Activated CD8-positive, alpha-beta memory T cell treated with anti-CD3 and anti-CD28 coated beads for 24 hours (primary cell): ENCODE measurements at places on chromosomes 3 and 15.

- DNase-seq = no peak
Measured at GRCh38 chr3:176415661-176416295, 781.5 kb downstream of the TBL1XR1 start.

DNA sequence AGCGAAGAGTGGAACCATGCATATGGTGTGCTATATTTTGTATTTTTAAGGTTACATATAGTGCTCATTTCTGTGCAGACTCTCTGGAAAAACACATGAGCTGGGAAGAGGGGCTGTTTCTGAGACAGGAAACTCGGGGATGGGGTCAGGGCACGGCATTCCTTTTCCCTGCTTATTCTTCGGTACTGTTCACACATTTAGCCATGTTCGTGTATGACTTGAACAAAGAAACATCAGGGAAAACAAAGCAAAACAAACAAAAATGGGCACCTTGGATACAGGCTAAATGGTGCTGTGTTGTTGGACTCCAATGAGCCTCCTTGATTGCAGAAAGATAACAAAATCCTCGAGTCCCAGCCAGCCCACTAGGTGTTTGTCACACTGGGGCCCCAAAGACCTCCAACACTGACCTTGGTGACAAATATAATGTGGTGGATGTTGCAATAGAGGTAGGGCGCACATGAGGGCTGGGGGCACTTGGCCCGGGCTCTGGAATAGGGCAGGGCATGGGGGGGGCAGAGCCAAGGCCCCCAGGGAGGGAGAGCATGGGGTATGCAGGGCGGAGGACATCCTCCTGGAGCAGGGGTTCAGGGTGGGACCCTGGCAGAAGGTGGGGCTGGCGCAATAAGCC lies 19.3 kb downstream of the DNASE1L3 start:
- DNase-seq = no peak

DNA sequence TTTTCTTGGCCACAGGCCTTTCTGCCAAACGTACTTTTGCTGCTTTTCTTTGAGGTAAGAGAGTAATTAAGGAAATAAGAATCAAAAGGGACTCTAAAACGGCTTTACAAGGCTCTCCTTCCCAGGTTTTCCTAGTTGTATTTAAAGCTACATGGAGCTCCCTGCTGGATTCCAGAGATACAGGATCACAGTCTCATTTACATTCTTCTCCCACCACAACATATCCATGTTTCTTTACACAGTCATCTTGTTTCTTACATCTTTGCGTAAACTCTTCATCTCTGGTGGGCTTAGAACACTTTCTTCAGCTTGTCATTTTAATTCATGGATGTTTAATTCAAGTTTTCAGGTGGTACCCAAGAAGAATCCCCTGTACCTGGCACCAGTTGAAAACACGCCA lies 117.6 kb upstream of the BFSP2 start:
- DNase-seq = no peak

DNA sequence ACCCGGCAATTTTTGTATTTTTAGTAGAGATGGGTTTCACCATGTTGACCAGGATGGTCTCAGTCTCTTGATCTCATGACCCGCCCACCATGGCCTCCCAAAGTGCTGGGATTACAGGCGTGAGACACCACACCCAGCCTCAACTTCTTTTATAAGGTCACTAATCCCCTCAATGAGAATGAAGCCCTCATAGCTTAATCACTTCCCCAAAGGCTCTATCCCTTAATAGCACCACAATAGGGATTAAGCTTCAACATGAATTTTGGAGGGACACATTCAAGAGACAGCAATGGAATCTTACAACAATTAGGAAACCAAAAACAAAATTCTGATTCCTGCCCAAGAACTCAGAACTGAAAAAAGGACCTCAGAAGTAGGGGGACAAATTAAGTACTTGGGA lies 126.8 kb downstream of the ATP1B3 start:
- DNase-seq = no peak

- DNase-seq = no peak
Measured at GRCh38 chr15:72685301-72685924, 569 bp downstream of the HIGD2B start.

GRCh38 chr15:52193791-52194190 lies 2.6 kb upstream of the GNB5 start:
- no peak for DNase-seq
